ENCODE measurements at places on chromosomes 13 and 19.

GRCh38 chr13:75825594-75825993, 189.5 kb downstream of the LMO7 start:
- DNase-seq: no peak

DNA sequence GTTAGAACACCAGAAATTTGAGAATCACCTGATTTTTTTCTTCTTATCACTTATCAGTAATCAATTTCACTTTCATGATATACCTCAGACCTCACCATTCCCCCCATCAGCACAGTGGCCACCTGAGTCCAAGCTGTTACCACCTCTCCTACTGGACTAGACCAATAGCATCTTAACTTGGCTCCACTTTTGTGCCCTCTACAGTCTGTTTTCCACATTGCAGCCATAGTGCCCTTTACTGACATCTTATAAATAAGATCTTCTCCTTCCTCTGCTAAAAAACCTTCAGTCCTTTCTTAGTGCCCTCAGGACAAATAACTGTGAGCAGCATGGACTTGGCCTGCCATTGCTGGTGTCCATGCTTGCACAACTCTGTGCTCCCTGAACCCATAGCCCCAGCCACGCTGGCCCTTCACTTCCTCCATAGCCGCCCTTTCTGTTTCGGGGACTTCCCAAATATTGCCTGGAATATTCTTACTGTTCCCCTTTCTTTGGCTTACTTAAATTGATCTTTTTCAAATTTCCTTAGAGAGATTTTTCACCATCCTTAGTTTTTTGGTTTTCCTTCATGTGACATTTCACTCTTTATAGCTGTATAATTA, 380.8 kb downstream of the LMO7 start:
- DNase-seq: peak; percentile 63

DNA sequence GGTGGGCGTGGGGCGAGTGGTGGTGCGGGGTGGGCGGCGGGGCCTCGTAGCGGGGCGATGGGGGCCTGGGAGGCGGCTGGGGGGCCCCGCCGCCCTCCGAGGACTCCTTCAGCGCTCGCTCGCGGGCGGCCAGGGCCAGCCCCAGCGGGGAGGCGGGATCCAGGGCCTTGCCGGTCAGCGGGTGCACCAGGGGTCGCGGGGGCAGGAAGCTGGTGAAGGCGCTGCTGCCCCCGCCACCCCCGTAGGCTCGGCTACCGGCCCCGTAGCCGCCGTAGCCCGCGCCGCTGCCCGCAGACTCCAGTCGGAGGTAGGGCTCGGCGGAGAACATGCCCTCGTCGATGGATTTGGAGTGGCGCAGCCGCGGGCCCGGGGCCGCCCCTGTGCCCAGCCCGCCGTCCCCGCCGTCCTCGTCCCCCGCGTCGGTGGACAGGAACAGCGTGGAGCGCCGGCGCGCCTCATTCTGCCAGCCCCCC, 18.6 kb downstream of the C19orf81 start:
- DNase-seq: no peak

- no peak for DNase-seq
Measured at GRCh38 chr13:92843549-92843948, 383.1 kb upstream of the GPC6 start.

DNA sequence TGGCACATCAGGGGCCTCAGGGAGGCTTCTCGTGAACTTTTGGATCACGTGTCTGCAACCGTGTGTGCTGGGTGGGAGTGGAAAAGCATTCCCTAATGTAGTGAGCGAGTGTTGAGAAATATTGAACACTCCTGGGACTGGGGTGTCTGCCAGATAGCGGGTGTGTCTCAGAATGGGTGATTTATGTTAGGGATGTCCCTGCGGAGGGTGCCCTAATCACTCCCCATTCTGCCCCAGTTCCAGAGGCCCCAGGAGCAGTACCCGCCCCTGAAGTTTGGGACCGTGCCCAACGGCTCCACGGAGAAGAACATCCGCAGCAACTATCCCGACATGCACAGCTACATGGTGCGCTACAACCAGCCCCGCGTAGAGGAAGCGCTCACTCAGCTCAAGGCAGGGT, 24.2 kb upstream of the GRWD1 start:
- no peak for DNase-seq

Measured in hematopoietic multipotent progenitor cell treated with erythropoietin and hydrocortisone succinate and interleukin-3 and kit ligand, for 4 days (in vitro differentiated cells).